Dermis microvascular lymphatic vessel endothelial cell (primary cell): ENCODE measurements at places on chromosomes 11 and 22. TPM values are rescaled to one million over a fixed set of nuclear protein-coding genes. Genes with fewer than 3 reads are reported as not detected.

- DNase-seq: no peak
These were observed 1337.2 kb downstream of the TBC1D22A start for GRCh38 chr22:48099671-48100070.

DNA sequence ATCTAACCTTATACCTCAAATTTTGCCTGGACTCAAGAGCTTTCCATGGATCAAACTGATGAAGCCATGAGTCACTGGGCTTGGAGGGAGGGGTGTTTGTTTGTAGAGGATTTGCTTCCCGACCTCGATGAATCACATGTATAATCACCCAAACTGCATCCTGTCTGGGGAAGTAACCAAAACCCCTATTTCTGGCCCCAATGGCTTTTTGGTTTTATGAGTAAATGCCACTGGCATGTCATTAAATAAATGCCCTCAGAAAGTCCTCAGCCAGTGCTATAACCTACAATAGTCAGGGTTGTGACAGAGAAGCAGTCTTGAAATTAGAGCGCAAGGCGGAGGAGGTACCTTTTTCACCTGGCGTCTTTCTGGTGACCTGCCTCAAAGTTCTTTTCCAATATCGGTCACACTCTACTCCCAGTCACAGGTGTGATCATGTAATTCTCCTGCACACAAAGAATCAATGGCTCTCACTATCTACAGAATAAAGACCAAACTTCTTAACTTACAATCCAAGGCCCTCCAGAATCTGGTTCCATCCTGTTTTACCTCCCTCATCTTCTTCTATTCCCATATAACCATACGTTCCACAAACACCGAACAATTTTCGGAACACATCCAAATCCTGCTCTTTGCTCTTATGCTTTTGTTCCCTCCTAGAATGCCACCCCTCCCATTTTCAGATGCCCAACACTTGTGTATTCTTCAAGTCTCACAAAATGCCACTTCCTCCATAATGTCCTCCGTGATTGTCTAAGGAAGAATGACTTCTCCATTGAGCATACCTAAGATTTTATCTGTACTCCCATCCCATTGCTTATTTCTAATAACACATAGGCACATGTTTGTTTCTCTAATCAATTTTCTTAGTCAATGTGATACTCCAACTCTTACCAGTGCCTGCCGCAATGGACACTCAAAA is 81.3 kb upstream of the BLID start:
- DNase-seq: peak; percentile 98

GRCh38 chr22:47282366-47282765 is 519.9 kb downstream of the TBC1D22A start:
- no peak for DNase-seq

DNA sequence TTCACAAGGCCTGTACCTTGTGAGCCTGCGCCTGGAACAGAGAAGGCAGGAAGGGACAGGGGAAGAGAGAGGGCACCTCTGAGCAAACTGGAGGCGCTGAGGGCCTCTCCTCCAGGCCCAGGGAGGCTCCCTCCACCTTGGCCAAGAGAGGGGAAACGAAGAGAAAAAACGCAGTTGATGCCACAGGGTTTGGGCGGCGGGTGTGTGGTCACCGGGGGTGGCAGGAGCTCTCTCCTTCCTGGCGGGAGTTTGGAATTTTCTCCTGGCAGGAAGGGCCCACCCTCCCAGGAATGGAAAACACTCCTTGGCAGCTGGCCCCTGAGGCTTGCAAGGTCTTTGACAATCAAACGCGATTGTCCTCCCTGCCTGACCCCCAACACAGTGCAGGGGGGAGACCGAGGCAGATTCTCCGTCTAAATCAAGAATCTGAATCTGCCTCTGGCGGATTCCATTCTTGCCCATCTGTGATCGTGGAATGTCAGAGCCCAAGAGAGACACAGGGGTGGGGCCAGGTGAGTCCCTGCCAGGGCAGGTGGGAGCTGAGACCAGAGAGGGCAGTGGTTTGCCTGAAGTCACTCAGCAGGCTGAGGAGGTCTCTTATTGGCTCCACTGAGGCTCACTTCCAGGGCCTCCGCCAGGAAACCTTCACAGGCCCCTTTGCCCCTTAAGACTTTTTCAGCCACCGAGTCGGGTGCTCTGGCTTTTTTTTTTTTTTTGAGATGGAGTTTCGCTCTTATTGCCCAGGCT is 21.0 kb downstream of the RPL3 start:
- DNase-seq: no peak

DNA sequence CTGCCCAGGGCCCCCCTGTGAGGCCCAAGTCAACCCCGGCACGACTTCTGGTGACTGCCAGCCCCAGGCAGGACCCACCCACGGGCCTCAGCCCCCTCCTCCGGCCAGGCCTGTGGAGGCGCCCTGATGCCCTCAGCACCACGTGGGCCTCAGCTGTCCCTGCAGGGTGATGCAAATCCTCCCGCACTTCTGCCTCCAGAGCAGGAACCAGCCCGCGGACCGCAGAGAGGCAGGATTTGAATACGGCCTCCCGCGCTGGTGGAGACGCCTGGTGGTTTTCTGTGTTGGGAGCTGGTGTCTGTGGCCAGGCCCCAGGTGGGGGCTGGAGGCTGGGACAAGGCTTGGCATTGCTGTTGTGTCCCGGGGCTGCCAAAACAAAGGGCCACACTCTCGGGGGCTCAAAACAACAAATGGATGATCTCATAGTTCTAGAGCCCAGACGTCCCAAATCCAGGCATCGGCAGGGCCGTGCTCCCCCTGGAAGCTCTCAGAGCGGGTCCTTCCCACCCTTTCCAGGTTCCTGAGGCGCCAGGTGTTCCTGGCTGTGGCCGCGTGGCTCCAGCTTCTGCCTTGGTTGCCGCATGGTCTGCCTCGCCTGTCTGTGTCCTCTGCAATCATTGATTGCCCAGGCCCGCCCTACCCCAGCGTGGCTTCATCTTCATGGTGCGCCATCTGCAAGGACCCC is 19.4 kb downstream of the TRPM5 start:
- DNase-seq: no peak

DNA sequence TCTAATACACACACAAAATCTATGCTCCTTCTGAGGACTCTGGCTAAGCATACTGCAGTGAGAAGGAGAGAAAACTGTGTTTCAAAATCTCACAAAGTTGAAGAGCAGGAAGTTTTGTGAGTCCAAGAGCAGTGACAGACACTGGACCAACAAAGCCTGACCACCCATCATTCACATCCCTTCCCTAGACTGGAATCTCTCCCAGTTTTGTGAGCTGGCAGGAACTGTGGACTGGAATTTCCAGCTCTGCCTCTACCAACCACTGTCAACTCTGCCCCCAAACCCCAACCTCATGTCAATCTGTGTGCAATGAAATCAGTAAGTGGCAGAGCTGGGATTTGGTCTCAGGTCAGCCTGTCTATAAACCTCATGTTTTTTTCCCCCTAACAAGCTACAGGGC is 112.6 kb downstream of the ARL14EP start:
- DNase-seq: no peak

DNA sequence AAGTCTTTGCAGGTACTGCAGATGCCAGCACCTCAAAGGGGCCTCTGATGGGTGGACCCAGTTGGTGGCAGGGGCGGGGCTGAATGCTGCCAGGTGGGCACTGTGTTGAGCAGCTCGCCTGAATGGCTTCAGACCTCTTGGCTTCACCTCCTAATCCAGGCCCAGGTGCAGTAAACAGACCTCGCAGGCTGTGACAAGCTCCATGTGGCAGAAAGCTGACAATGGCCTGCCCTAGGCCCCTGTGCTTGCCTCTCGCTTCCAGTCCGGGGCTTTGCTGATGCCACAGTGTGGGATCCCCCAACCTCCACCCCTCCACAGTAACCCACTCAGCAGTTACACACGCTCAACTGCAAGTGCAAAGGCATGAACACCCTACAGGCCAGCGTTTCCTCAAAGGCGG is 9.4 kb downstream of the IGLL1 start:
- no peak for DNase-seq

GRCh38 chr22:29797351-29797750 is 30.2 kb downstream of the UQCR10 start:
- DNase-seq: no peak

DNA sequence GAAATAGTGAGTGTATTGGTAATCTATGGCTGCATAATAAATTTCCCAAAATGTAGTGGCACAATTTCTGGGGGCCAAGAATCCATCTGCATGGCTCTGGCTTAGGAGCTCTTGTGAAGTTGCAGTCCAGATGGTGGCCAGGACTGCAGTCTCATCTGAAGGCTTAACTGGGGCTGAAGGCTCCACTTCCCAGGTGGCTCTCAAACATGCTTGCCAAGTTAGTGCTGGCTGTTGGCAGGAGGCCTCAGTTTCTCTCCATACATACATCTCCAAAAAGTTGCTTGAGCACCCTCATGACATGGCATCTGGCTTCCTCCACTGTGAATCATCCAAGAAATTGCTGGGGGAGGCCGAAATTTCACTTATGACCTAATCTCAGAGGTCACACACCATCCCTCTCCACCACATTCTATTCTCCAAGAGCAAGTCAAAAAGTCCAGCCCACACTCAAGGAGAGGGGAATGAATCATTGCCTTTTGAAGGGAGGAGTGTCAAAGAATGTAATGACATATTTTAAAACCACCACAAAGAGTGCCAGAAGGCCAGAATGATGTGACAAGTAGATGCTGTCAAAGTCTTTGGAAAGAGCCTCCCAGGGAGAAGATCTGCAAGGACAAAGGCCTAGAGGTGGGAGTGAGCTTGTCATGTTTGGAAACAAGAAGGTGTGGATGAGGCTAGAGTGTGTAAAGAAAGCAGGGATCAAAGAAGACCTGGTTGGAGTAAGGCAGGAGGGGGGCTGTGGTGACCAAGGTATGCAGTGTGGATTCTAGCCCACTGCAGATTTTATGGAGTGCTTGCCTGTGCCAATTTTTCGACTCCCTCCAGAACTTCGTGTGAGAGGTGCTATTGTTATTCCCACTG is 566.2 kb downstream of the MIAT start:
- no peak for DNase-seq

DNA sequence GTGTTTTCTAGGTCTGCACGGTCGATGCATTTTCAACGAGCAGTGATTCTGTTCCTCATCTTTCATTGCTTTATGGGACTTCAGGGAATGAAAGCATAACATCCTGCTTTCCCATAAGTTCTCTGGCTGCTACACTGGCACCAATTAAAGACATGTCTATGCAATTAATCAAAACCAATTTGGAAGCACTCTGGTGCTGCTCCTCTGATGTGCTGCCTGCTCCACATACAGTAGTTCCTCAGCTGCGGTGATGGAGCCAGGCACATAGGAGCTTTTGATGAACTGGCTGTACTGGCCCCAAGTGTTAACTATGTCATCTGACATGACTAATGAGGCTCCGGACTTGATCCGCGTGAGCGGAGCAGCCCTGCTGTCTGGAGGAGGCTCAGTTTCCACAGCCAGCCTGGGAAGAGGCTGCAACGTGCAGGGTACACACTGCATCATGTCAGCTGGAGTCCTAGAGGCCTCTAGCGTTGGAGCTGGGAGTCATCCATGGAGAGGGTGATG is 29.8 kb downstream of the GVQW3 start:
- DNase-seq: no peak

DNA sequence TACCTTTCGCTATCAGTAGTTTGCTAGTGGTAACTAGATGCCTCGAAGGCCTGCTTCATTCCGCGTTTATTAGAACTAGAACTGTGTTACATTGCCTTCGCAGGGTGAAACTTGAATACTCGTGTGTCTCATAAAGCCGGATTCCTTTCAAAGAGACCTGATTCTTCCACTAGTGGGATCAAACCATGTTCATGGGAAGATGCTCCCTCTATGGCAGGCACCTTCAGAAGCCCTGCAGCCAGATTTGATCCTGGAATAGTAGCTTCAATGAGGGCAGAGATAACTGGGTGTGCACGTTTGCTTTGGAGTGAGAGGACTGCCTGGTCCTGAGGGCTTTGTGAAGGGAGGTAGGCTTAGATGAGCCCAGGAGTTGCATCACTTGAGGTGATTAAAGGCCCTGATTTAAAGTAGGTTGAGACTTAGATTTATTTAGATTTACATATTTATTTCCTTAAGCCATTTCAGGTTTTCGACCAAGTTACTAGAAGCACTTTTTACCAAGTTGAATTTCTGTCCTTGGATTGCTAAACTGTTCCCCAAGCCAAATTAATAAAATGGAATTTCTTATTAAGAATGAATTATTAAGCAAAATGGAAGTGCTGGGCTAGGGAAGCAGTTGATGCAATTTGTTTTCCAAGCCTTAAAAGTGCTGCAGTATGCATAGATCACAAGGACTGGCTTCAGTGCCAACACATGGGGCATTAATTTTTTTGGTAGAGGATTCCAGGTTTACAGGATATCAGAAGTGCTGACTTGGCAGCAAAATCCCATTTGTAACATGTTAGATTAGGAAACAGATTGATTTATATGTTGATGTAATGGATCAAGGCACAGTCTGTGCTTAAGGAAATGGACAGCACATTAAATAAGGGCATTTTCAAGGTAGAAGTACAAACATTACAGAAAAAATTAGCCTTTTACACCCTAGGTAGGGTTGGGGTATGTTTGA is 32.9 kb downstream of the APLP2 start:
- peak; percentile 25 for DNase-seq

DNA sequence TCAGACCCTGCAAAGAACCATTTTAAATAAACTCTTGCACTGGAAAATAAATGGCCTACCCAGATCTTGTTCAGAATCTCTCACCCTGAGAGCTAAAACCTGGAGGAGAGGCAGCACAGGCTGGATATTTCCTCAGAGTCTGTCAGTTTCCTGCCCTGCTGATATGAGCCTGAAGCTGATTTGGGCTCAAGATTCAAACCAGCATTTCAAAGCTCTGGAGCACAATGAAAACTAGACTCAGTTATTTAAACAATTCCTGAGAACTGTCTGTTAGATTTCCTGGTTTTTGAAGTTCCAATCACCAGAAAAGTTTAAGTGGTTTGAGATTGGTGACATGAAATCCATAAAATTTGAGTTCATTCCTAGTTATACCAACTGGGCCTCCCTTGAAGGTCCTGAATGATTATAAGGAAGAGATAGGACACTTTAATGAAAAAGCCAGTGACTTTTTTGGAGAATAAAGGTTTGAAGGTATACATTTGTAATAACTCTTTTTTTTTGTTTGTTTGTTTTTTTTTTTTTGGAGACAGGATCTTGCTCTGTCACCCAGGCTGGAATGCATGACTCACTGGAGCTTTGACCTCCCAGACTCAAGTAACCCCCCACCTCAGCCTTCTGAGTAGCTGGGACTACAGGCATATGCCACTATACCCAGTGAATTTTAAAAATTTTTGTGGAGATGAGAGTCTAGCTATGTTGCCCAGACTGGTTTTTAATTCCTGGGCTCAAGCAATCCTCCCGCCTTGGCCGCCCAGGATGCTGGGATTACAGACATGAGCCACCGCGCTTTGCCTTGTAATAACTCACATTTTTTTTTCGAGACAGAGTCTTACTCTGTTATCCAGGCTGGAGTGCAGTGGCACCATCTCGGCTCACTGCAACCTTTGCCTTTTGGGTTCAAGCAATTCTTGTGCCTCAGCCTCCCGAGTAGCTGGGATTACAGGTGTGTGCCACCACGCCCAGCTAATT is 8.0 kb upstream of the ESAM start:
- peak; percentile 72 for DNase-seq

GRCh38 chr22:36257308-36257707 is 4.4 kb downstream of the APOL1 start:
- DNase-seq: no peak

The BMAL1 gene
- 7.4 and 9.6 TPM in 2 replicates for total RNA-seq

The EPS8L2 gene
- total RNA-seq: 2.7 and 3.0 TPM in 2 replicates

The KRTAP5-1 gene
- total RNA-seq: not detected in 2 replicates

The PRR5 gene
- 6.8 and 13.5 TPM in 2 replicates for total RNA-seq

The APOA1 gene
- not detected in 2 replicates for total RNA-seq

The C11orf86 gene
- not detected in 2 replicates for total RNA-seq

The CNIH2 gene
- 0.25 TPM in 1 of 2 replicates, not detected in the other for total RNA-seq

The IFITM2 gene
- 23.1 and 91.9 TPM in 2 replicates for total RNA-seq

The DKK3 gene
- 428 and 581 TPM in 2 replicates for total RNA-seq
